ENCODE measurements at places on chromosomes 6 and 20. TPM values are rescaled to one million over a fixed set of nuclear protein-coding genes. Genes with fewer than 3 reads are reported as not detected.

SIGLEC1 gene
- total RNA-seq: 0.20 TPM

TCP11 gene
- total RNA-seq: not detected

SMOC2 gene
- not detected for total RNA-seq

RAB44 gene
- total RNA-seq: not detected

RBM12 gene
- 116 TPM for total RNA-seq

CRISP2 gene
- total RNA-seq: not detected

EHMT2 gene
- 77.5 TPM for total RNA-seq

NKX2-2 gene
- not detected for total RNA-seq

GATA5 gene
- not detected for total RNA-seq

RAET1L gene
- not detected for total RNA-seq

TCF21 gene
- not detected for total RNA-seq

ABHD16B gene
- not detected for total RNA-seq

MCCD1 gene
- not detected for total RNA-seq

NOX3 gene
- total RNA-seq: not detected

CDSN gene
- not detected for total RNA-seq

CEP162 gene
- 9.4 TPM for total RNA-seq

DNA sequence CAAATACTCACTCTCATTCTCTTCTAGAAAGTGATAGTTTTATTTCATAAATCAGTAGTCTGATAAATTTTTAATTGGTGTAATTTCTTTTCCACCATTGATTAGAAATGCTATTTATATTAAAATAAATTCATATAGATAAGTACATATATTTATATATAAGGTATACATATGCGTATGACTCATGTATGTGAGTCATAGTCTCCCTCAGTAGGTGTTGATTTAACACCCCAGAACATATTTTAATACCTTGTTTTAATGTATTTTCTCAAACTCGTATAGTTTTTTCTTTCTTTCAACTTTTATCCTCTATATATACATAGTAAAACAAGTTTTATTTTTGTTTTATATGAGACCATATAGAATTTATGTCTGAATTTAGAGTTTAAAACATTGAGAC is 130.4 kb downstream of the PLG start:
- no peak for DNase-seq

- no peak for DNase-seq
Observed at GRCh38 chr6:52548353-52548713, 28.5 kb downstream of the TRAM2 start.

DNA sequence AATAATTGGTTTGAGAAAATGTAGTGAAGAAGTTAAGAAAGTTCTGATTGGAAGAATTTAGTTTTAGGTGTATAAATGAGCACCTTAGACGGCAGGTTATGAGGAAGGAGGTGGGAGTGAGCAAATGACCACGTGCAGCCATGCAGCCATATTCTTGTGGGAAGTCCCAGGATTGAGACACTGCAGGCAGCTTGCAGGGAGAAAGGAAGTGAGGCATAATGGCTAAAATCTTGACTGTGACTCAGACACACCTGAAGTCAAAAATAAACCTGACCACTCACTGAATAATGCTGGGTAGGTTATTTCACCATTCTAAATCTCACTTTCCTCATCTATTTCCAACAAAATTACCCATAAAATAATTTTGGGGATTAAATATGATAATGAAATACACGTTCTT is 16.6 kb downstream of the DSE start:
- DNase-seq: no peak

GRCh38 chr6:36241728-36242127 is 28.1 kb upstream of the PNPLA1 start:
- no peak for DNase-seq

- DNase-seq: no peak
Observed at GRCh38 chr20:51955756-51956155, 153.4 kb upstream of the SALL4 start.

- no peak for DNase-seq
Observed at GRCh38 chr6:51934098-51934497, 153.3 kb downstream of the PKHD1 start.

GRCh38 chr20:957544-957943 is 41.4 kb upstream of the ANGPT4 start:
- DNase-seq: no peak

DNA sequence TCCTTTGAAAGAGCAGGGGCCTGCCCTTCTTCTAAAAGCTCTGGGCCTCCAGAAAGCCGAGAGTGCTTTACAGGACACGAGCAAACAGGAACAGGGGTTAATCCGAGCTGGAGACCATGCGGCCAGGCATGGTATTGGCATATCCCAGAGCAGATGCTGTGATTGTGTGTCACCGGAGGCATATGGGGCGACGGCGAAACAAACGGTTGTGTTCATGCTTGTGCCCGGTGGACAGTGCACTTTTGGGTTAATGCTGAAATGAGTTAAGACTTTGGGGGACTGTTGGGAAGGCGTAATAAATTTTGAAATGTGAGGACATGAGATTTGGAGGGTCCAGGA is 1088.7 kb upstream of the DEFB115 start:
- no peak for DNase-seq

DNA sequence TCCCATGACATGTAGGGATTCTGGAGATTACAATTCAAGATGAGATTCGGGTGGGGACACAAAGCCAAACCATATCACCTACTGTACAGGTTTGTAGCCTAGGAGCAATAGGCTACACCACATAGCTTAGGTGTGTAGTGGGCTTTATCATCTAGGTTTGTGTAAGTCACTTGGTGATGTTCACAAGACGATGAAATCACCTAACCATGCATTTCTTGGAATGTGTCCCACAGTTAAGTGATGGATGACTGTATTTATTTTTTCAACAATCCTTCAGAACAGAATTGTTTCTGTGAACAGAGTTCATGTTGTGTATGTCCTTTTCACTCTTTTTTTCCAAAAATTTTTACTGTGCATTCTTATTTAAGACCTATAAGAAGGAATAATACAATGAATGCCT is 76.1 kb downstream of the DTD1 start:
- no peak for DNase-seq

GRCh38 chr6:142474531-142475289 is 172.9 kb downstream of the ADGRG6 start:
- no peak for DNase-seq

DNA sequence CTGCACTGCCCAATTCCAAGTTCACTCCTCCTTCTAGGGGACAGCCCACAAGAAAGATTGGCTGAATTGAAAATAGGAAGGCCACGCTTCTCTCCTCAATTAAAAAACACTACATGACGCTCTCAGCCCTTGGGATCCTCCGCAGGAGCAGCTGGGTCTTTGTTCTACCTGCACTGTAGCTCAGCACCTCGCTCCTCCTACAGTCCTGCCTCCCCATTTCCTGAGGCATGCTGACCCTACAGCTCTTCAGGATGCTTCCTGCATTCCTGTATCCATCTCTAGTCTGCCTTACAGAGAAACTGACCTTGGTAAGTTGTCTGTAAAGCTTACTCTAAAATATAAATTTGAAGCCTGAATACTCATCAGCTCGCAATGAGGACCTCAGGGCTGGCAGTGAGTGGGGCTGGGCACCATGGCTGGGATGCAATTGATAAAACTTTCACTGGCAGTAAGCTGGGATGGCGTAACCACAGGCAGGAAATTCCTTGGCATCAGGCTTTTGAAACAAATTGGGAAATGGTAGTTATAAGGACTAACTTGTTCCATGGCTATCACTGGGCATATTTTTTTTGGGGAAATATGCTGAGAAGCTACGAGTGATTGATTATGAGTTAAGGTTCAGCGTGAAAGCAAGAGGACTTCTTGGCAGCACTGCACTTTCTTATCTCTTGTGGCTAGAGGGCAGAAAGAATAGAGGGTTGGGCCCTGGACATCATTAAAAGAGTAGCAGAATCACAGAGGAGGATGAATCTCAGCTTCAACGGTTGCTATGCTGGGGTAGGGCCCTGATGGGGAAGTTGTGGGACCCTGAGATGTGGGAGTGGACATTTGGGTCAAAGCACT is 11.7 kb upstream of the SIRPB1 start:
- DNase-seq: no peak

- peak; percentile 49 for DNase-seq
Observed at GRCh38 chr6:79946272-79947190, 822 bp downstream of the ELOVL4 start.

- no peak for DNase-seq
Observed at GRCh38 chr6:45483021-45483420, 105.3 kb upstream of the SUPT3H start.

GRCh38 chr20:16132036-16132798 is 441.0 kb downstream of the KIF16B start:
- no peak for DNase-seq

GRCh38 chr6:137731960-137732616 is 135.0 kb upstream of the TNFAIP3 start:
- no peak for DNase-seq

DNA sequence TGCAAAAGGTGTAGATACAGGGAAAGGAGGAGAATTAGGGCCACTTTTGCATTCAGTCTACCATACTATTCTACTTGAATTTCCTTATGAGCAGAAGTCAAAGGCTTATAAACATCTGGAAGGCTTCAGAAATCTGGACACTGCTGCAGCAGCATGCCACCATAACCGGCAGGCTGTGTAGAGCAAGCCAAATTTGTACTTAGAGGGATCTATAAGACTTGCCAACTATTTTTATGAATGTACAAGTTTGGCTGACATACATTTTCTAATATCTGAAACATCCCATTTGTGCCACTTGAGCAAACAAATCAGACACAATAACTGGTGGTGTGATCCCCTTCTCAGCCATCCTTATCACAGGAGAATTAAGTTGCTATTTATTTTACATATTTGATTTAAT is 14.0 kb upstream of the PLCB1 start:
- DNase-seq: no peak

DNA sequence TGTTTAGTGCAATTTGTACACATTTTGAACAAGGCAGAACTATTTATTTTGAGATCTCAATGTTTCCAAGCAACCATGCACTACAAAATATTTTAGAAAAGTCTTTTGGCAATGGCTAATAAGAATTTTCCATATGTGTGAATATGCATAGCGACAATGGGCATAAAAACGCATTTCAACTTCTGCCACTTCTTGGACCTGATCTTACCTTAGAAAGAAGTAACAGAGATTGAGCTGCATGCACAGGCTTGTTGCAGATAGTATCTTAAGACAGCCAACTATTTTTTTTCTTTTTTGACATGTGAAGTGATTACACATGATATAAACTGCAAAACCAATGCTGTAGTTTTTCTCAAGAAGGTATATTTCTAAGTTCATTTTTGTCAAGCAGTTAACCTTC is 210.4 kb upstream of the PHACTR1 start:
- DNase-seq: no peak

All from activated naive CD8-positive, alpha-beta T cell treated with anti-CD3 and anti-CD28 coated beads, Interleukin-2, amount 10 ng/mL, durations not matched to agents 7 days and 5 days (primary cell).